ENCODE measurements at places on chromosomes 1 and 21. TPM values are rescaled to one million over a fixed set of nuclear protein-coding genes. Genes with fewer than 3 reads are reported as not detected.
A peak's percentile ranks its signal among the peaks of the same experiment; 100 is the strongest.

DNA sequence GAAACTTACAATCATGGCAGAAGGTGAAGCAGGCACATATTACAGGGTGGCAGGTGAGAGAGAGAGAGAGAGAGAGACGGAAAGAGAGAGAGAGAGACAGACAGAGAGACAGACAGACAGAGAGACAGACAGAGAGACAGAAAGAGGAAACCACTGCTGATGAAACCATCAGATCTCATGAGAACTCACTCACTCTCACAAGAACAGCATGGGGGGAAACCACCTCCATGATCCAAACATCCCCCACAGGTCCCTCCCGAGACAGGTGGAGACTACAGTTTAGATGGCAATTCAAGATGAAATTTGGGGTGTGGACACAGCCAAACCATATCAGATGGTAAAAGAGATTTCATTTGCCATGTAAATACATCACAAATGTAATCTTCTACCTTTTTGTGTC lies 708.1 kb downstream of the MRPL39 start:
- no peak for DNase-seq

GRCh38 chr1:197998110-197998509 lies 80.9 kb downstream of the LHX9 start:
- no peak for DNase-seq

Gene PCP4L1
- total RNA-seq: 3.3 TPM

Gene DNTTIP2
- 23.3 TPM for total RNA-seq

DNA sequence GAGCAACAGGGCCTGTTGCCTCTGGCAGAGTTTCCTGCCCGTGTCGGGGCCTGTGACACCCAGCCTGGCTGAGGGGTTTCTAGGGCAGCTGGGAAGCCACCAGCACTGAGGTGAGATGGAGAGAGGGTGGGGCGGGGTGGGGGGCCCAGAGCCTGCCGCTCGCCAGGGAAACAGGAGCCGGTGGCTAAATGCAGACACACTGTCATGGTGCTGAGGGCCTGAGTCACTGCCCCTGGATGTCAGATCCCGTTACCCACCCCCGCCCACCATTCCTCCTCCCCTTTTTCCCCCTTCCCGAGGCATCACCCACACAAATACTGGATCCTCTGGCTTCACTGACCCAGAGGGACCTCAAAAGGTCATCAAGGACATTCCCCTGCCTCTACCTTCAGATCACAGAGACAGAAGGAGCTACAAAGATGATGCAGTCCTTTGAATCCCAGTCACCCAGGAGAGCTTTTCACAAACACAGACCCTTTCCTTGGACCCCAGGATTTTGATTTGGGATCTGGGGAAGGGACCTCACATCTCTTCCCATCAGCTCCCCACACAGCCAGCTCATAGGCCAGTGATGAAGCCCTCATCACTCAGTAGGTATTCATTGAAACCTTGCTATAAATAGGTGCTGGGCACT lies 1.9 kb upstream of the HSPB7 start:
- DNase-seq: no peak

DNA sequence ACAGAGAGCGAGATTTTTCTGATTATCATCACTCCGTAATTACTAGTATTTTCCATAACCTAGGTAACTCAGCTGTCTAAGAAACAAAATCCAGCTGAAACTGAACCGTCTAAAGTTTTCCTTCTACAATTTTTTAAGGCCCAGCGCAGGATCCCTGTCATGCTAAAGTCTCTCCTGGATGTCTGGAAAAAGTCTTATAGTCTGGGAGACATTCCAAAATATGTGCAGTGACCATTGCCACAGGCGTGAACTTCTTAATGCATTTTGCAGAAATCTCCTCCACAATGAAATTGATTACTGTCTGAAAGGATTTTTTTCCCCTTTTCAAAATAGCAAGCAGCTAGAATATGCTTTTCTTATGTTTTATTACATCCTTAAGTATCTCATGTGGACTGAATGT lies 209.3 kb upstream of the C1orf105 start:
- DNase-seq: no peak

DNA sequence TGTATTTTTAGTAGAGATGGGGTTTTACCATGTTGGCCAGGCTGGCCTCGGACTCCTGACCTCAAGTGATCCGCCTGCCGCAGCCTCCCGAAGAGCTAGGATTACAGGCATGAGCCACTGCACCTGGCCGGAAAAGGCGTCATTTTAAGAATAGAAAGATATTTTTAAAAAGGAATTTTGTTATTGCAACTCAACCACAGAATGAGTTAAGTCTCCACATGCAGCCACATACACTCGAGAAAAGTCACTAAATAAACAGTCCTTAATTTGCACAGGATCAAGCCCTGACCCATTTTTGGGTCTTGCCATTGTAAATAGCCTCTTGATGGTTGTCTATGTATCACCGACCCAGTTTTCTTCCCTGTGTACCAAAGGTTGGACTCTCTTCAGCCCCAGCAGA lies 85.5 kb downstream of the FBXO2 start:
- DNase-seq: no peak

Gene CLDN14
- total RNA-seq: not detected

- DNase-seq: no peak
Measured at GRCh38 chr1:53871773-53872484, 17.7 kb downstream of the YIPF1 start.

DNA sequence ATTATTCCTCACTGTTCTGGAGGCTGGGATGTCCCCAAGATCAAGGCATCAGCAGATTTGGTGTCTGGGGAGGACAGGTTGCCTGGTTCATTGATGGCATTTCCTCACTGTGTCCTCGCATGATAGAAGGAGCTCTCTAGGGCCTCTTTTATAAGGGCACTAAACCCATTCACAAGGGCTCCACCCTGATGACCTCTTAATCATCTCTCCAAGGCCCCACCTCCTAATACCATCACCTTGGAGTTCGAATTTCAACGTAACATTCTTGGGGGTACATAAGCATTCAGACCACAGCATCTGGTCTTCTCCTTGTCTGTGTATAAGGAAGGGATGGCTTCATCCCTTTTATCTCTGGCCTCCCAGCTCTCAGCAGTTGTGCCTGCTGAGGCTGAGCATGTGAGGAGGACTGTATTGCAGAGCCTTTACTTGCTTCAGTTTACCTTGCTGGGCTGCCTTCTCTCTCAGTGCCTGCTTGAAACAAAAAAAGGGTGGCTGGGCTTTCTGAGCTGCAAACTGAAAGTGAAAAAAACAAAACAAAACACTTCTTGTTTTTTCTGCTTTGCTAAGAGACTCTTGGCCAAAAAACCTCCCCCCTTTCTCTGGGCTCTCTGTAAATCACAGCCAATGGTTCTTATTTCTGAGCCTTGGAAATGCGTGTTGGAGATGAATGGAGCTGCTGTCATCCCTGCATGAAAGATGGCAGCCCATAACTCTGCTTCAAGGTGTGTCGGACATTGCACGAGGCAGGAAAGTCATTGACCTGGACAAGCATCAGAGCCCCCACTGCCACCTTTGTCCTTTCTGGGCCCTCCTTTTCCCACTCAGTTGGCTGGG lies 75.8 kb downstream of the RHOU start:
- peak; percentile 81 for DNase-seq

DNA sequence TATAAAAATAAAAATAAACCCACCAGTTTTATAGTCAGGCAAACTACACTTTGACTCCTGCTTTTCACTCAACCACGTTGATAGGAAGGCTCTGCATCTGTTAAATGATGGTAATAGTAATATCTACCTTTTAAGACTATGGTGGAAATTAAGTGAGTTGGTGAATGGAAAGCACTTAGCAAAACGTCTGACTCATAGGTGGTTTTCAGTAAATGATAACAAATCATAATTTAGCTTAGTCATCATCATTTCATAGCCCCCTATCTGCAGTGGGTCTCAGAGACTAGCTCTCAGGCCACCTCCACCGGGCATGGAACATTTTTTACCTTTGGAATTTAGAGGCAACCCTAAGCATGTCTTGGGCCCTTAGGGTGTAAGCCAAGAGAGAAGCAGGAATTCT lies 160.0 kb downstream of the PDE4B start:
- no peak for DNase-seq

GRCh38 chr1:46068525-46068924 lies 63.9 kb downstream of the PIK3R3 start:
- DNase-seq: no peak

DNA sequence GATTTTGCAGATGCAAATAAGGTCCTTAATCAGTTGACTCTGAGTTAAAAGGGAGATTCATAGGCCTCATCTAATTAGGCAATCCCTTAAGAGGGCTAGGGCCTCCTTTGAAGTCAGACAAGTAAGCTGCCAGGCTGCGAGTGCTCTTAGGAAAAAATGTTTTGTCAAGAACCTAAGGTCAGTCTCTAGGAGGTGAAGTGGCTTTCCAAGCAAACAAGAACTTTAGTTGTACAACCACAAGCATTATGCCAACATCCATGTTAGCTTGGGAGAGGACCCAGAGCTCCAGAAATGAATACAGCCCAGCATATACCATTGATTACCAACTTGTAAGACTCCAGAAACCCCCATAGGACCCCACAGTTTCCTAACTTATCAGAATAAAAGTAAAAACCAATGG lies 1366.2 kb downstream of the PLA2G4A start:
- no peak for DNase-seq

DNA sequence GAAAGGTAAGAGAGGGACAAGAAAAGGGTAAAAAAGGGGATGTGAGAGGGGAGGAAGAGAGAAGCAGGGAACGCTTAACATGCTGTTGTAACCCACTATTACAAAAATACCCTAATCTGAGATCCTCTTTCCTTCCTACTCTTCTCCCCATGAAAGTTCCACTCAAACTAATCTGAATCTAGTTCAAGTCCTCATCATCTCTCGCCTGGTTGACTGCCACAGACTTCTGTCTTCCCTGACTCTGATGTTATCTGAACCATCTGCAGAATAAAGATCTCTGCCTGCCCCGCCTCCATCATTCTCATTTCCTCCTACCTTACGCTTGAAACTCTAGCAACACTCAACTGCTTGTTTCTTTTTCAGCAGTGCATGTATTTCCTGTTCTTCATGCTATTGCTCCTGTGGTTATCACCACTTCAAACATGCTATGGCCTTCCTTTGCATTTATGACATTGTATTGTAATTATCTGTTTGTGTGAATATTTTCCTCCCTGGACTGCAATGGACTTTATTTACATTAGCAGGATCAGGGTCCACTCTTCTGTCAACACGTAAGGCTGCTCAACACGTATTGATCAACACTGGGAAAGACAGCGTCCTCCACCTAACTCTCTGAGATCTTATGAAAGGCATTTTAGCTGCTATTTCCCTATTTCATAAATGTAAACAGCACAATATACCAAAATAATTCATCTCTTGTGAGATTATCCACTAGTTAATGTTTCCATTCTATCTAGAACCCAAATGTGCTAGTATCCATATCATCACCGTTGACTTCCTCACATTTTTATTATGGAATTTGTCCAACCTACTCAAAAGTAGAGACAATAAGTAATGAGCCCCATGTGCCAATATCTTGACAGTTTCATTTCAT lies 215.5 kb upstream of the USP25 start:
- DNase-seq: no peak

- no peak for DNase-seq
Measured at GRCh38 chr1:28966617-28967016, 52.2 kb downstream of the EPB41 start.

DNA sequence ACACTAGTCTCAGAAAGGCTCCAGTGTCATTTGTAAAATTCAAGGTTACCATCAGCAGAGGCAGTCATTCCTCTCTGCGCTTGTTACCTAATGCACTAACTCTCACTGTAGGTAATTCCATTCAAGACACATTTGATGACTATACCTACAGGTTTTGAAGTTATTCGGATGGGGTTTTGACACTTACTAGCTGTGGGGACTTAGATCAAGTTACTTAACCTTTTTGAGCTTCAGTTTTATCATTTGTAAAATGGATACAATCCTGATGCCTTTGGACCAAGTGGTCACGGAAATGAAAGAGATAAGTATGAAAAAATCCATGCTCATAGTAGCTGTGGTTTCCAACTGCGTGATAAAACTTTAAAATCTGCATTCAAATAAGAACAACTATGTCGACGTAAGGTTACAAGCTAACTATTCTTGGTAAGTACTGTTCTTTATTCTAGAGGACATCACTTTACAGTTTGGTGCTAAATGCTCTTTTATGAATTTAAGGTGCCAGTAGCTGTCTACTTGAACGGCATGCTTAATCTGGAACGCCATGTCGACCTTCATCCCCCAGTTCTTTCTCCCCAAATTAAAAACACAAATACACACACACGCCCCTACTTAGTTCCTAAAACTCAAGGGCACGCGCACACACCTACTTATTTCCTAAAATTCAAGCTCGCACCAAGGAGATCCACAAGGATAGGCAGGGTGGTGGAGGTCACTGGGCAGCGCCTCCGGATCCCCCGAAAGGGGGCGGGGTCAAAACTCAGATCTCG lies 550 bp upstream of the NFYC start:
- no peak for DNase-seq

All from esophagus muscularis mucosa (tissue), 4 donors.